ENCODE measurements at places on chromosomes 1 and 21.
A peak's percentile ranks its signal among the peaks of the same experiment; 100 is the strongest.

- no peak for DNase-seq
These were observed 611 bp upstream of the PIK3C2B start for GRCh38 chr1:204495078-204495753.

DNA sequence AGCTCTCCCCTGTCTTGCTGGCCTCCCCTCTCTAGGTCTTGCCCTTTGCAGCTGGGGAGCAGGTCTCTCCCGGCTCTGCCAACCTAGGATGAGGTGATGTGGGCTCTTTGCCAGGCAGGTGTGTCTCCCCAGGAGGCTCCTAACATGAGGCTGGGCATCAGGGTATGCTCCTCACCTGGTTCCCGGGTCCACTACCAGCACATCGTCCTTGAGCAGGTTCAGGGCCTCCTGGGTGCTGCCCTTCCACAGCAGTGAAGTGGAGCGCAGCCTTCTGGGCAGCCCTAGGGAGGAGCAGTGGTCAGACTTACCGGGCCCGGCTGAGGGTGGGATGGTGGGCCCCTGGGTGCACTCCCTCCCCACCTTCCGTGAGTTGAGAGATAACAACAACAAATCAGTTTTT, 17.5 kb downstream of the LACTBL1 start:
- no peak for DNase-seq

GRCh38 chr1:40980068-40980452, 564 bp downstream of the CTPS1 start:
- no peak for DNase-seq

- DNase-seq, result no peak
These were observed 1.5 kb downstream of the KIRREL1 start for GRCh38 chr1:157994704-157995582.

DNA sequence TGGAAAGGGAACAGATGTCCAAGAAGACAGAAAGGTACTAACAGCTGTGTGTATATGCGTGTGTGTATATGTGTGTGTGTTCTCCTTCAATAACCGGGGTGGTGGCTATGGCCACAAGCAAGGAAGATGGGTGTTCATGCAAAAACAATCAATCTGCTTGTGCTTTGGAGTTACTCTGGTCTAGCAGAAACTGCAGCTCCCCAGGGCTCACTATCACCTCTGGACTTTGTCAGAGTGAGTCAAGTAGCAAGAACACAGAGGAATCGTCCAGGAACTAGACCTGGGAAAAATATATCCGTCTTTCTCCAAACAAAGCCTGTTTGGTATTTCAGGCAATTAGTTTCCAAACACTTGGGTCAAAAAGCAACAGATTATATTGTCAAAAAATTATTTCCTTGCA, 68.6 kb downstream of the GNG12 start:
- no peak for DNase-seq

DNA sequence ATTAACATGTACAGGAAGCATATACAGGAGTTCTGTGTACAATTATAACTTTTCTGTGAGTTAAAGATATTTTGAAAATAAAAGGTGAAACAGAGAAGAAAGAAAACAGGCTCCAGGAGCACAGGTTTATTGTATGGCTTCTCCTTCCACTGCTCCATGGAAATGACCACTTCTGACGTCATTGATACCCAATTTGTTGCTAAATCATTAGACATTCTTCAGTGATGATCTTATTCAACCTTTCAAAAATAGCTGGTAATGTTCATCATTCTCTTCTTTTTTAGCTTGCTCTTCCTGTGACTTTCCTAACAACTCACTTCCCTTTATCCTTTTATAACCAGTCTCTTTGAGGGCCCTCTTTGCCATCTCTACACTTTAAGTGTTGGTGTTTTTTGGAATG, 77.8 kb downstream of the KCNK2 start:
- no peak for DNase-seq

DNA sequence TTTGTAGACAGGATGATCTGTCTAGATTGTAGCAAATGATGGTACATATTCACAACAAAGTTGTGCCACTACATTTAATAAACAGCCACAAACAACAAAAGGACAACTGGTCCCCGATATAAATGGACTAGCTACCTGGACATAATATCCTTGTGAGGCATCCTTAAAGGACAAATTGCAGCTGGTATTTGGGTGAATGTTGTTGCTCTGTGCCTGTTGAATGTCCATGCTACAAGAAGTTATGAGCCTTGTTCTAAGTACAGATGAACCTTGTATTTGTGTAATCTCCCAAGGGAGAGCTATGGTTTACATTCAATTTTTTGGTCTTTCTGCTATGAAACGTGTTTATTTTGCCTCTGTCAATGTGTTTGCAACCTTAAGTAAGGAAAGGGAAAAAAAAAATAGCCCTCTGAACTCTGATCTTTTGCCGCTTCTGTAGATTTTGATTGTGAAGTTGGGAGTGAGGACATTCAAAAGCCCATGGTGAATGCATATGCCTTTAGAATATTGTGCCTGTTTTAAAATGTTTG, 26.5 kb downstream of the SFT2D2 start:
- DNase-seq, result no peak

- no peak for DNase-seq
These were observed 5.4 kb downstream of the OR2B11 start for GRCh38 chr1:247452447-247453039.

GRCh38 chr1:156422602-156423091, 53.6 kb downstream of the RHBG start:
- no peak for DNase-seq

- DNase-seq, result no peak
These were observed 27.6 kb upstream of the HHAT start for GRCh38 chr1:210300923-210301614.

GRCh38 chr1:19938472-19938871, 15.1 kb upstream of the PLA2G2E start:
- no peak for DNase-seq

DNA sequence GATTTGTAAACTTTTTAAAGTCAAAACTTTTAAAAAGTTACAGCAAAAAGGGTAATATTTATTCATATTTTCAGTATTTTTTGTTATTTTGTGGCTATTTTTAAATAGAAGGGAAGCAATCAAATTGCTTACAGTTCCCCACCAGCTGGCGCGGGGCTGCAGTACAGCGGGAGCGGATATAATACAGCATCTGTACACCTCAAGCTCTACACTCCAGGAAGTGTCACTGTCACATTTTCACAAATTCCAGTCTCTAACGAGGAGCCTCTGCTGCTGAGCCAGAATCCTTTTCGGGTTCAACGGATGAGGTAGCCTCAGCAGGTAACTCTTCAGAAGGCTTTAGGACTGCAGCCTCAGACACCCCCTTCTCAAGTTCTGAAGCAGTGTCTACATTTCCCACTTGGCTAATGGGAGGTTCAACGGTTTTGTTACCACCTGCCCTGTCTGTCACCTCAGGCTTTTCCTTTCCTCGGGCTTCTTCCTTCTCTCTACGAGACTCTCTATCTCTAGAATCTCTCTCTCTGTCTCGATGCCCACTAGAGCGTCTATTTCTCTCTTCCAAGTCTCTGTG, 11.7 kb downstream of the SOD1 start:
- DNase-seq, result no peak

DNA sequence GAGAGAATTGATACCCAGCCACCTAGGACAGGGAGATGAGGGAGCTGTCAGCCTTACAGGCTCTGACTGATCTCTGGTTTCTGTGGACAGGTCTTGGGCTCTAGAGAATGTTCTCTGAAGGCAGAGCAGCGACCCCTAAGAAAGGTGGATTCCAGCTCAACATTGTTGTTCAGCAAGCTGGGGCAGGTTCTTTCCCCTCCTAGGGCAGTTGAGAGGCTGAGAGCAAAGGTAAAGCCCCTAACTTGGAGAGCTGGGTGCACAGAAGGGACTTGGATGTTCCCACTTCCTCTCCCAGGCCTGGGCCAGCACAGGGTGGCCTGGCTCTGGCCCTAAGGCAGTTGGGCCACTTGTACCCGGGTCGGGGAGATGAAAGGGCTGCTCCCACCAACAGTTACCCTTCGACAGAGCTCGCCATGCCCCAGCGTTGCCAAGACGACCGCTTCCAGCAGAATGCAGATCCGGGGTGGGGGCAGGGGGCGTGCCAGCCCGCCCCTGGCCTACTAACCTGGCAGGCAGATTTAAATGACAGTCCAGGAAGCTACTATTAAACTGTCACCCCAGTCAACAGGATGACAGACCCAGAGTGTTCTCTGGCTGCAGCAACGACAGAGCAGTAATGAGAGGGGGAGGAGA, 31.6 kb downstream of the LRP8 start:
- DNase-seq, result no peak

DNA sequence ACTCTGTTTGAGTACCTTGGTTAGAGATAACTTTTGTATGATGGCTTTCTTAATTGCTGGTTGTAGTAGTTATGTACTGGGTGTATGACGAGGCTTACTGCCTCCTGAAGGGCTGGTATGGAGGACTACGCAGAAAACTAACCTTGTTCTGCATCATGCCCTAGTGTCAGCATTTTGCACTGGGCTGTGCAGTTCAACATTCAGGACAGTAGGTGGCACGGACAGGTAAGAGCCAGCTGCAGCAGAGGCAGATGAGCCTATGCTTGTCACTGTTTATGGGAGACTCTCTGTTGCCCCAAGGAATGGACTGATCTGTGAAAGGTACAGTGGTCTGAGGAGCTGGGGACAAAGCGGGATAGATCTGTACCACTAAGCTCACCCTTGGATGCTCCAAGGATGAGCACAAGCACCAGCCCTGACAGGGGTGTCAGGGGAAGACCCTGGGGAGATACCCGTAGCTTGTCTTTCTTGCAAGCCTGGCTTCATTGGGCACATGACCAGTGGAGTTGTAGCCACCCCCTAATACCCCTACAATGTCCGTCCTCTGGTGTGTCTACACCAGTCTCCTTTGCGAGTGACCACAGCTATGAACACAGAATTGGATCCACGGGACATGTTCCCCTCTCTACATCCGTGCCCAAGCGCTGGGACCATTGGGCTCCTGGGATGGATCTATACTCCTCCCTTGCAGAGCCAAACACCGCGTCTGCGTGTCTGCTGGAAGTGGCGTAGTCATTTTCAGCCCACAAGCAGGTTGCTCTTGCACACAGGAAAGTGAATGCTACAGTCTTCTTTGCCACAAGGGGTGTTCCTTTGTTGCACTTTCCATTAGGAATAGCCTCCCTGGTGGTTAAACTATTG, 51.1 kb upstream of the CFHR3 start:
- DNase-seq, result no peak

GRCh38 chr1:107273515-107273914, 132.7 kb downstream of the NTNG1 start:
- DNase-seq, result no peak

- DNase-seq, result no peak
These were observed 109.1 kb downstream of the OLFML2B start for GRCh38 chr1:161914595-161914994.

DNA sequence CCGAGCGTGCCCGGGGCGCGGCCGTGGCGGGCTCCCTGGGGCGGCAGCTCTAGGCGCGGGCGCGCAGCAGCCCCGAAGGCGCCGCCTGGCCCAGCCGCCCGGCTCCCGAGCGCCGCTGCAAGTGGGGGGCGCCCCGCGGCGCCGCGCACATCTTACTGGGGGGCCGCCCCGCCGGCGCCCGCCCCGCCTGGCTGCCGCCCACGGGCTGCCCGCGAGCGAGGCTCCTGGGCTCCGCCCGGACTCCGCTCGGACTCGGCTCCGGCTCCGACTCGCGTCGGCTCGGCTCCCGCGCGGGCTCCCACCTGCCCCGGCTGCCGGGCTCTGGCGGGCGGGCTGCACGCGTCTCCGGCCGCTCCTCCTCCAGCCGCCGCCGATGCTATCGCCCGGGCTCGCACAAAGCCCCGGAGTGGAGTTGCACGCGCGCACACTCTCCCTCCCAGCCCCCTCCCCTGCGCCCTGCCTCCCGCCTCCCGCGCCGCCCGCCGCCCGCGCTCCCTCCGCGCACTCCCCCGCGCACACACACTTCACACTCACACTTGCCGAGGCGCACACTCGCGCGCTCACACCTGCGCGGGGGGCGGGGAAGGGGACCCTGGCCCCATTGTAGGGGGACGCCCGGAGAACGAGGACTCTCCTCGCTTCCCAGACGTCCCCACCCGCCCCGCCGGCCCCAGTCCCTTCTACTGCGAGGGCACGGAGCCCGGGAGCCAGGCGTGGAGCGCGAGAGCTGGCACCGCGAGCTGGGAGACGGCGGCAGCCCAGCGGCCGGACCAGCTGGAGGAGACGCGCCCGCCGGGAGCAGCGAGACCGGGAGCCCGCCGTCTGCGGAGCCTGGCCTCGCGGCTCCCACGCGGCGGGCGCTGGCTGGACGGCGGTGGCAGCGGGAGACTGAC, at the start of gene GRIK3:
Gene GRIK3 (minus strand): TSS at position 395 of the 893 bp plus-strand sequence. CDS start 407 bp downstream, outside the sequence.
- DNase-seq, result no peak

GRCh38 chr1:116693759-116694480, 26.4 kb upstream of the IGSF3 start:
- no peak for DNase-seq

DNA sequence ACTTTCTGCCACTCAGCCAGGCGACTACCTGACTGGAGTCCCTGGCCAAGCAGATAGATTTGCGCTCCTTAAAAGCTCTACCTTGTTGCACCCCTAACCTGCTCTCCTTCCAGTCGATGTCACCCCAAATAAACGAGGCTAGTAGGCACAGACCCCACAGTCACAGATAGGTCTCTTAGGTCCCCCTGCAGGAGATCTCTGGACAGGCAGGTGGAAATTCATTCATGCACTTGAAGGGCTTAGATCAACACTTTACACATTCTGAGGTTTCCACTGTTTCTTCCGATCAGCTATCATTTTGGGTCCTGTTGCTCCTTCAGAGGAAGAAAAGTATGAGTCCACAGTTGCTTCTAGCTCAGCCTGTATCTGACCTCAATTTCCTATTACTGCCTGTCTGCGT, 272.6 kb upstream of the FMN2 start:
- no peak for DNase-seq

DNA sequence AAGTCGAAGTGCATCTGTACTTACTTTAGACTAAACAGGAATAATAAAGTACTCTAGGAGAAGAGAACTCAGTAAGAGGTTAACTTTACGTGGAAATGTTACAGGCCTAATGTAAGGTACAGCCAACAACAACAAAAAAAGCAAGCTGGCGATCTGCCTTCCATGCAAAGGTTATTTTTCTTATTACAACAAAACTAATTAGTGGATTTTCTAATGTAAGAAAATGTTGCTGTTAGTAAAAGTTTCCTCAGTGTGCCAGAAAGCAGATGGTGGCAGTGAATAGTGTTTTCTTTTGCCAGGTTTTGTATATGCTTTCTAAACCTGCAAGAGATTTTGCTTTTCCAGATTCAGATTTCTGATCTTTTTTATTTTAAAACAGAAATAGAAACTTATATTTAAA, 179.2 kb downstream of the NFIA start:
- DNase-seq, result no peak

DNA sequence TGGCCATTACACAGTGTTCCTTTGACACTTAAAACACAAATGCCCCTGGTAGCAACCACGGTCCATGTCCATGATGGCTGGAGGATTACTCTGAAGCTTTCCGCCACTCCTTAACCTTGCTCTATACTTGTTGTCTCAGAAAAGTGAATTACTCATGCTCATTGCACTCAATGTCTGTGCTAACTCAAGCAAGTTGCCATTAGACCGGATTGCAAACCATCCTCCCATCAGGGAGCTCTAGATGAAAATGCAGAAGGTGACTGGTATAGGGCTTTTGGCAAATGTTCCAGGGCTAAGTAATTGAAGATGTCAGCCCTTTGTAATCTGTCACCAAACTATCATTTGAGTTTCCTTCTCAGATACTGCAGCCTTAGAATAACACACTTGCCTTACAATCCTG, 1288.3 kb upstream of the B3GALT2 start:
- DNase-seq, result no peak

GRCh38 chr1:161784968-161785367, 18.8 kb downstream of the ATF6 start:
- peak; percentile 45 for DNase-seq

Measured in left ventricle myocardium superior (tissue), 1 donor.